ENCODE measurements at places on chromosomes 6 and 20.
A peak's percentile ranks its signal among the peaks of the same experiment; 100 is the strongest.

- no peak for DNase-seq
These were observed 312.6 kb upstream of the ID4 start for GRCh38 chr6:19524366-19525186.

DNA sequence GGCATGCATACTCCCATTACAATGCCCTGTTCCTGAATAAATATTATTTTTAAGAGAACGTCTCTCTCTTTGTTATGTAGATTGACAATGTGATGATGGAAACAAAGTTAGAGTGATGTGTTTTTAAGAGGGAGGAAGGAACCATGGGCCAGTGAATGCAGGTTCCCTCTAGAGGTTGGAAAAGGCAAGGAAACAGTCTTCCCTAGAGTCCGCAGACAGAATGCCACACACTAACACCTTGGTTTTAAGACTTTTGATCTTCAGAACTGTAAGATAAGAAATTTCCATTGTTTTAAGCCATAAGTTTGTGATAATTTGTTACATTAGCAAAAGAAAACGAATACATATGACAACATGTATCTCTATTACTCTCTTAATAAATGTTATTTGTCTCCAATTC, 4.7 kb upstream of the CENPW start:
- DNase-seq: no peak

DNA sequence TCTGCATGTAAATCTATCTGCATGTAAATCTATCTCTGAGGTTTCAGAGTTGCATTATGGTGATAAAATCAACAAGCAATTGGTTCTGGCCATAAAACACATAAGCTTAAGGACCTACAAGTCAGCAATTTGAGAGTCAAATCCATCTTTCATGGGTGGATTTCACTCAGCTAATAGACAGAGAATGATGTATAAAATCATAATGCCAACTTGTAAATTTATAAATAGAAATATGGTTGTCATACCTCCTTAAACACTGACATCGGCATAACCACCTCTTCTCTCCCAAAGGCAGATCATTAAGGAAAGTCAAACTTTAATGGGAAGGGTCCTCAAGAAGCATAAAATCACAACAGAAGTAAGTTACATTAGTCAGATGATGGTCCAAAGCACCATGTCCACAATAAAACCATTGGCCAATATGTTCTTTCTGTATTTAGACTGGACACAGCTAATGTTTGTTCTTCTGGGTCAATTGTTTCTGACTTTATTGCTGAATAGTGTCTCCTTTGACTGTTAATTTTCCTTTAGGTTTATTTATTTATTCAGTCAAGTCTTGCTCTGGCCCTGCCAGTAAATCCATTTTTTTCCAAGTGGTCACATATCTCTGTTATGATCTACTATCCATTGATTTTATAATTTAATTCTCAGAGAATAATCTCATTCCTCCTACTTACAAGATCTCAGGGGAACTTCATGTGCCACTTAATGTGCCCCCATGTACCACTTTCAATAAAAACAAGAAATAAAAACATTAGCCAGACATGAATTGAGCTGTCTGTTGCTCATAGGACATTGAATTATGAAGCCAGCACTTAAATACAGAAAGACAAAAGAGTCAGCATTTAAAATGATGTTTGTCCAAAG, 382.9 kb upstream of the IRAK1BP1 start:
- no peak for DNase-seq

DNA sequence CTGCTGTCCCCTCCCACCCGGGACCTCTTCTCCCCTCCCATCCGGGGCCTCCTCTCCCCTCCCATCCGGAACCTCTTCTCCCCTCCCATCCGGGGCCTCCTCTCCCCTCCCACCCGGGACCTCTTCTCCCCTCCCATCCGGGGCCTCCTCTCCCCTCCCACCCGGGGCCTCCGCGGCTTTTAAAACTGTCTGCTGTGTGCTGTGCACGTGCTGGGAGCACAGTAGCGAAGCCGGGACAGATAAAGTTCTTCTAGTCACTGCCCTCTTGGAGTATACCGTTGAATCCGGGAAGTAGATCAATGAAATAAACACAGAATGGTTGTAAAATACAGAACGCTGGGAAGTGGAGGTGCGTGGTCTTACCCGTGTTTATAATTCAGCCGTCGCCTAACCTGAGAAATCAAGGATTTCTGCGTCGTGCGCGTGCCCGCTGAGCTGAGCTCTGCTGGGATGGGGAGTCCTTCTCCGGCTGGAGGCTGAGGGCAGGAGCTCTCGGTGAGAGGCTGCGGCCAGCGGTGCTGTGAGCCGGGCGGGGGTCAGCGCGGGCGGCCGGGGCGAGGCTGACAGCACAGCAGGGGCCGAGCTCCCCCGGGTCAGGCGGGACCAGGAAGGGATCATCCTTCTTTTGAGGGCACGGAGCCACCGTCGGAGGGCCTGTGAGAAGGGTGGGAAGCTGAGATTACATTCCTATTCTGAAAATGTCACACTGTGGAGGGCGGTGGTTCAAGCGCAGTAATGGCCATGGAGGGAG, 19.6 kb upstream of the KIF25 start:
- DNase-seq: no peak

GRCh38 chr6:21149470-21149869, 444.1 kb upstream of the SOX4 start:
- no peak for DNase-seq

- no peak for DNase-seq
These were observed 34.0 kb downstream of the HLA-F start for GRCh38 chr6:29757282-29757681.

DNA sequence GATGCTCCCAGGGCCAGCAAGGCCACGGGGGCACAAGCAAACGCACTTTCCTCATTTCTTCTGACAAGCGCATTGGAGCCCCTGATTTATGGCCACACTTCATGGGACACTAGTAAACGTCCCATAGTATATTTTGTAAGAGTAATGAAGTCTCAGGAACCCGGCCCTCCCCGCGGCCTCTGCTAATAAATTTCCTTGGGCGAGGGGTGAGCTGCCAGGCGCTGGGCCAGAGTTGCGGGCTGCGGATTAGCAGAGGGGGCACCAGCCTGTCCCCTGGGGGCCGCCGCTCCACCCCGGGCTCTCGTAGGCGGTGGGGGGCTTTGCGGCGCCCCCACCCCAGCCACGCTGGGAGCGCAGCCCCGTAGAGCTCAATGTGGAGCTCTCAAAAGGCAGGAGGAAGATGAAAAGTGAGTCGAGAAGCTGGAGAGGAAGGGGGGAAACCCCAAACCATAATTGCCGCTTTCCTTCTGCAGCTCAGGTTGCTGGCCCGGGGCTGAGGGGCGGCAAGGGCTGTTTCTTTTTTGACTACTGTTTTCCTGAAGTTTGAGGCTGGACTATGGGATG, 173.6 kb downstream of the CDC5L start:
- DNase-seq: peak; percentile 72

DNA sequence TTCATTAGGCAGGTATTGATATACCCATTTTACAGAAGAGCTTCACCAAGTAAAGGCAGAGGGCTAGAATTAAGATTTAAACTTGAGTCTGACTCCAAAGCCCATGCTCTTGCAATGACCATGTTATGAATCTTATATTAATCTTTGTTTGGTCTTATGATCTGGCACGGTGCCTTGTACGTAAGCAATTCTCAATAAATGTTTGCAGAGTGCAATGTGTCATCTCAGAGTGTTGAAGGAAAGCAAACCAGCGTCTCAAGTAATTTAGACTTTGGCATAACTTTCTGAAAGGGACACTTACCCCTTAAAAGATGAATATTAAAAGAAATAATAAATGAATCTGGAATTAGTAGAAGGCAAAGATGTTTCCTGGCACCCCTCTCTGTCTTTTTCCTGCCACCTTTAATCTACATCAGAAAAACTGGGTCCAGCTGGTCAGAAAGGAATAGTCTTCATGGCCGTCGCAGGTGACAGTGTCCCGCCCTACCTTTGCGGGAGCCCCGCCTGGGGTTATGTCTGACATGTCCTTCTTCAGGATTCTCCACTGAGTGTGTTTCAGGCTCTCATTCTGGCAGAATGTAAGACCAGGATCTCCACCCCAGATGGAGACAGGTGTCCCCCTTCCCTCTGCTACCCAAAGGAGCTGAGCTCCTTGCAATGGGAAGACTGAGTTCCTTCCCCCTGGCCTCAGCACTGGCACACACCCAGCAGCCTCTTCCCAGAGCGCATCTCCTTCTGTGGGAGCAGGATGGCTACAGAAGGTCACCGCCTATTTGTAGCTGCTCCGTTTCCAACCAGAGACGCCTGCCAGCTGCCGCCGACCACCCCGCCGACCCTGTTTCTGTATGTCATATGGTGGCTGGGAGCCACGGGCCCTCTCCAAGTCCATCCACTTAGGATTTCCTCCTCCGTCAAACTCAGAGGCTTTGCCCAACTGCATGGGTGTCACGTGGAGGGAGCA, 266.3 kb upstream of the ECI2 start:
- DNase-seq: peak; percentile 45

DNA sequence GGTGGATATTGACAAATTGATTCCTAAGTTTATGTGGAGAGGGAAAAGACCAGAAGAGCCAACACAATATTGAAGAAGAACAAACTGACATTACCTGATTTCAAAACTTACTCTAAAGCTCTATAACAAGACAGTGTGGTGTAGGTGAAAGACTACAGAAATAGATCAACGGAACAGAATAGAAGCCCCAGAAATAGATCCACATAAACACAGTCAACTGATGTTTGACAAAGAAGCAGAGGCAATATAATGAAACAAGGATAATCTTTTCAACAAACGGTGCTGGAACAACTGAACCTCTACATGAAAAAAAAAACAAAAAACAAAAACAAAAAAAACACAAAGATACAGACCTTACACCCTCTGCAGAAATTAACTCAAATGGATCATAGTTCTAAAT, 50.2 kb downstream of the MAP3K5 start:
- DNase-seq: no peak

- DNase-seq: no peak
These were observed 28.7 kb downstream of the LAMA4 start for GRCh38 chr6:112225691-112226090.

DNA sequence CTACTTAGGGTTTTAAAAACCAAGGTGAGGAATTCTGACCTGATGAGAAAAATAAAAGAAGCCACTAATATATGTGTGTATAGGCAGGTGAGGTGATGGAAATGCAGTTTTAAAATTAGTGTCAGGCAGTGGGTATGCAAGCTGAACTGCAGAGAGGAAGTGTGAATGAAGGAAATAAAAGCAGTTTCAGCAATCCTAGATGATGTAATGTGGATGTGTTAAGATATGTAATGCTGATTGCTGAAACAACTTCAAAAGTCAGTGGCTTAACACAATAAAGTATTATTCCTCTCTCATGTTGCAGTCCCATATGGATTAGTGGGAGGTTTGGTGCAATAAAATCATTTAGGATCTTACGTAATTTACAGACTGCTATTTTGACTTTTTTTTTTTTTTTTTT, 119.9 kb upstream of the ASCC3 start:
- DNase-seq: no peak

DNA sequence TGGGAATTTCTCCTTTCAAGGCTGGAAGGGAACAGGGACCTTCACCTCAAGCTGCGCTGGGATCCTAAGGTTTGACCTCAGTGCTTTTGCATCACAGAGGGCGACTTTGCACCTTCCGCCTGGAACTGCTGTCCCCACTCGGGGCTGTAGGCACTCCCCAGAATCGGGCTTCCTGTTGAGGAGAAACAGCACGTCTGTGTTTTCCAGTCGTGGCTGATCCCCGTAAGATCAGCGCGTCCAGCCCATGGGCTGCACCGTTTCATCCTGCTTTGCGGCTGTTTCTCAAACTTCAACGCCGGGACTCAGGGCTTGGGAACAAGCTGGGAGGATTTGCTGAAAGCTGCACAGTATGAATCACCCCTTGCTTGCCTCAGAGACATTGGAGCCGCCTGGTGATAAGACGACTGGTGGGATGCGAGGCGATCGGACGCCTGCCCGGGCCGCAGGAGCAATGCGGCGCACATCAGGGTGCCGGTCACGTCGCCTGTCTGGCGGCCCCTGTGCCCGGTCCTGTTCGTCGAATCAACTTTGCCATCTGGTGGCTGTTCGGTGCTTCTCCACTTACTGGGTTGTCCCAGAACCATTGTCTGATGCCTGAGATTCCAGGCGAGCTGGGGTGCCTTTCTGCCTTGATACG, 53.6 kb upstream of the FRMD1 start:
- peak; percentile 71 for DNase-seq

GRCh38 chr6:56814802-56815201, 140.1 kb upstream of the BEND6 start:
- no peak for DNase-seq

GRCh38 chr20:2983508-2983907, 59.9 kb upstream of the GNRH2 start:
- DNase-seq: no peak

DNA sequence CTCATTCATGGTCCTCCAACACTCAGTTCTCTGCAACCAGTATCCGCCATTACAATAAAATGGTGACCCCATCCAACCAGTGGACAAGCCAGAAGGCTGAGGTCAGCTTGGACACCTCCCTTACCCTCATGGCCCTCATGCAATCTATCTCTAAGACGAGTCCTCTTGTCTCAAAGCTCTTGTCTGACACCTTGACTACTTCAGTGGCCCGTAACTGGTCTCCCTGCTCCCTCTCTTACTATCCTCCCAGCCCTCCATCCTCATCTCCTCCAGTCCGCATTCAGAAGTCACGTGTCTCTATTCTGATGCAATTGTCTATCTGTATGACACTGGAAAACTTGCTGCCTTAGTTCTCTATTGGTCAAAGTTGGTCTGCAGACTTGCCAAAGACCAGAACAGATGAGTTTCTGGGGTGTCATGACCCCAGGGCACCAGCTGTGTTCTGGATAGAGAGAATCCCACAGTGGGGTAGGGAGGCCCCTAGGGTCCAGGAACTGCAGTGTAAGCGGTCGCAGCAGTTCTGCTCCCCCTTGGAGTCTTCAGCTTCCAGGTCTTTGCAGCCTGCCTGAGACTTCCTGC, 59.6 kb upstream of the RNF24 start:
- DNase-seq: no peak

- DNase-seq: no peak
These were observed 2.7 kb upstream of the IP6K3 start for GRCh38 chr6:33749401-33749800.

DNA sequence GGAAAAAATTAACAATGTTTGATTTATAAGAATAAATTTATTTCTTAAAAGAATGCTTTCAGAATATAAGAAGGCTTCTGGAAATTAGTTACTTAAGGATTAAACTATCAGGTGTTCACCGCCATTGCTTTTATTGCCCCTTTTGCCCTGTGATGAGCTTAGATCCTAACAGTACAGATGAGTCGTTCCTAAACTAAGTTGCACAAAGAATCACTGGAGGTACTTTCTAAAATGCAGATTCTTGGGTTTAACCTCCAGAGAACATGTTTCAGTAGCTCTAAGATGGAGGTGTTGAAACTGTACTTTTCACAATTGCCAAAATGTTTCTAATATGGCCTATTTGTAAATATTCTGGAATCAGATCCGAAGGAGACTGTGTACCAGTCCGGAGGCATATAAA, 211.9 kb downstream of the GMDS start:
- no peak for DNase-seq

DNA sequence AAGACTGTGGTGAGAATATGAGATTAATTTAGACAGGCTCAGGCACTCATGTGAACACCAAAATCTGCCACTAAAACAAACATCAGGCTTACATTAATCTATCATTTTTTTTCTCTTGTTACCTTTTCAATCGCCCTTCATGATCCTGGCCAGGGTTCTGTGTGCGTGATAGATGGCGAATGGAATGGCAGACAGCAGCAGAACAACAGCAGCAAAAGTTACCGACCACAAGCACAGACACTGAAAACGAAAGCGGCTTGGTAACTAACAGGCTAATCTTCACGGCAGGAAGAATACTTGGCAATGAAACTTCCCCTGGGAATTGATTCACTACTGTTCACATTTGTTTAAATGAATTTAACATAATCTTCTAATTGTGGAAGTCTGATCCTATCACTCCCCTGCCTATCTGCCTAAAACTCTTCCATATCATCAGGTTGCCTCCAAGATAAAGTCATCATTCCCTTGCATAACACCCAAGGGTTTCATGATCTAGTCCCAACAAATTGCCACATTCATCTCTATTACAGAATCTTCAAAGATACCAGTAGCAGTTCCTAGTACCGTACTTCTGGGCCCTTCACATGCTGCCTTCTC, 28.7 kb downstream of the PTPRK start:
- no peak for DNase-seq

Measured in left hindlimb (tissue), 1 donor.